ENCODE measurements at places on chromosomes 2 and 18.
A peak's percentile ranks its signal among the peaks of the same experiment; 100 is the strongest.

DNA sequence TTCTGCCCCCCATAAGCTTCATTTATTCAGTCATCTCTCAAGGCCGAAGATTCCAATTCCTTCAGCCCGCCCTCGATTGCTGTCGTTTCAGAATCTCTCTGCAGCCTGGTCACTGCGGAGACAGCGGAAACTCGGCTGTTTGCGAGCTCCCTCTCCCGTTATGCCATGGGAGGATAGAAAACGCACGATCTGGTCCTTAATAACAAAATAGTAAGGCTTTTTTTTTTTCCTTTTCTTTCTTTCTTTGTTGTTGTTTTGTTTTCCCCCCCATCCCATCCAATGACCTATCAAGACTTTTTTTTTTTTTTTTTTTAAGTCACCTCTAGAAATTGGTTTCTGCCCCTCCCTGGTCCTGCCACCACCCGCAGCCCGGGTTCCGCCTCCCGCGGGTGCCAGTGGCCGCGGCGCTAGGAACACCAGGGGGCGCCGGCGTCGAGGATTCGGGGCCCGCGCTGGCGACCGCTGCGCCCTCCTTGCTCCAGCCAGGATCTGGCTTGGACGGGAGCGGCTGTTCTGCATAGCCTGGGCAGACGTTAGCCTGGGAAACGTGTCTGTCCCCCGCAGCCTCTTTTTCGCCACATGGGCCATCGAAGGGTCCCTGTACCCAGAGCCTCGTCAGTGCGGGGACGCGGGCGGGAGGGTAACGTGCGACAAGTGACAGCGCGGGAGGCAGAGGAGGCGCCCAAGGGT, 10.1 kb downstream of the CPLX4 start:
- peak; percentile 35 for DNase-seq

- DNase-seq: no peak
Observed at GRCh38 chr18:57561261-57561660, 25.2 kb downstream of the FECH start.

GRCh38 chr2:95722131-95722697, 130.4 kb downstream of the TRIM43 start:
- no peak for DNase-seq

- DNase-seq: no peak
Observed at GRCh38 chr2:38406597-38407110, 29.6 kb upstream of the ATL2 start.

DNA sequence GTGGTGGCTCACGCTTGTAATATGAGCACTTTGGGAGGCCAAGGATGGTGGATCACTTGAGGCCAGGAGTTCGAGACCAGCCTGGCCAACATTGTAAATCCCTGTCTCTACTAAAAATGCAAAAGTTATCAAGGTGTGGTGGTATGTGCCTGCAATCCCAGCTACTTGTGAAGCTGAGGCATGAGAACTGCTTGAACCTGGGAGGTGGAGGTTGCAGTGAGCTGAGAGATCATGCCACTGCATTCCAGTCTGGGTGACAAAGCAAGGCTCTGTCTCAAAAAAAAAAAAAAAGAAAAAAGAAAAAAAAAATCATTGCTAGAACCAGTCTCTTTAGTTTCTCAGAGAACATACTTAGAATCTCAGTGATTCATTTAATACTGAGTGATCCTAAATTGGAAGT, 217.1 kb downstream of the DYM start:
- no peak for DNase-seq

- no peak for DNase-seq
Observed at GRCh38 chr2:201880579-201880978, 74.2 kb downstream of the CDK15 start.

GRCh38 chr2:205077159-205077558, 531.9 kb downstream of the PARD3B start:
- peak; percentile 65 for DNase-seq

DNA sequence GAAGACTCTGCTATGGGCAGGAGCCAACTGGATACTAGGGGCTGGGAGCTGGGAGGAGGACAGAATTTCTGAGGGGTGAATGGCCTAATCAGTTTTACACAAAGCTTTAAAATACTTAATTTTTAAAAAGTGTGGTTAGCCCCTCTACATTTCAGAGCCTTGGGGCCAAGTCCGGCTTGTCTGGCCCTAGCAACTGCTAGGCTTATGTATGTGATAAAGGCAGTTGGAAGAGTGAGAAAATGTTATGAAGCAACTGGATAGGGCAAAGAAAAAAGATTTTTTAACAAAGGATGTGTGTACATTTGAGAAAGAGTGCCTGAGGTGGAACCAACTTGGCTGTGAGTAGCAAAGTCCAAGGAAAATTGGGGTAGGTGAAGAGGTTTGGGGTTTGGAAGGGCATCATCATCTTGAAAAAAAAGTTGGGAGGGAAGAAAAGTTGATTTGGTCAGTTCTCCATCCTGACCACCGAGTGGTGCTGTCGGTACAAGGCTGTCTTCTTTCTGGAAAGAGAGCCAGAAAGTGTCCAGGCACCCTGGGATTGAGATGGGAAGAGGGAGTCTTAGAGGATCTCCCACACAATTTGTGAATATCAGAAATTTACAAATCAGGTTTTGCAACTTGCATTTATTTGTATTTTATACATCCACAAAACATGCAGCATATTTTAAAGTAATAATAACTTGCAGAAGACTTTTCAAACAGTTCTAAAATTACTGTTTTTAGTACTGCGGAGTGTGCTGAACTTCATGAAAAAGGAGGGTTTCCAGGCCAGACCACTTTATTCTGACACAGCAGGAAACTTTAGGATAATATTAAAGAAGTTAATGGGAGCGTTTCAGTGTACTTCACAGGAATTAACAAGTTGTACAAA, 10.5 kb upstream of the CDK15 start:
- DNase-seq: no peak

GRCh38 chr2:88560619-88561307, 66.5 kb downstream of the EIF2AK3 start:
- no peak for DNase-seq
